ENCODE measurements at places on chromosomes 13 and 19.

DNA sequence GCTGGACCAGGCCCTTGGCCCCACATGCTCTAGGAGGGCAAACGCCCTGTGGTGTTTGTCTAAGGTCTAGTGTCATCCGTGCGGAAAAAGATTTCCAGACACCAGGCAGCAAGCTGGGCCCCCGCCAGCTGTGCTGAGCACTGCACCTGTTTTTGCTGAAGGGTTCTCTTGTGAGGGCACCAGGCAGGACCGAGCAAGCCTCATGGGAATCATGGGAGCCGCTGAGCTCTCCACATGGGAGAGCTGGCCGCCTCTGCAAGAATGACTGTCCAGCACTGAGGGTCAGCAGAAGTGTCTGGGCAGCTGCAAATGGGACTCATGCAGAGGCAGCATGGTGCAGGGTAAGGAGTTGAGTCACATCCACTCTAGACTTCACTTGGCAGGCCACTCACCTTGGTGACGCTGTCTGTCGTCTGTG lies 12.0 kb downstream of the B3GNT8 start:
- DNase-seq = no peak

- no peak for DNase-seq
Observed at GRCh38 chr13:62997696-62998095, 1582.0 kb upstream of the PCDH20 start.

DNA sequence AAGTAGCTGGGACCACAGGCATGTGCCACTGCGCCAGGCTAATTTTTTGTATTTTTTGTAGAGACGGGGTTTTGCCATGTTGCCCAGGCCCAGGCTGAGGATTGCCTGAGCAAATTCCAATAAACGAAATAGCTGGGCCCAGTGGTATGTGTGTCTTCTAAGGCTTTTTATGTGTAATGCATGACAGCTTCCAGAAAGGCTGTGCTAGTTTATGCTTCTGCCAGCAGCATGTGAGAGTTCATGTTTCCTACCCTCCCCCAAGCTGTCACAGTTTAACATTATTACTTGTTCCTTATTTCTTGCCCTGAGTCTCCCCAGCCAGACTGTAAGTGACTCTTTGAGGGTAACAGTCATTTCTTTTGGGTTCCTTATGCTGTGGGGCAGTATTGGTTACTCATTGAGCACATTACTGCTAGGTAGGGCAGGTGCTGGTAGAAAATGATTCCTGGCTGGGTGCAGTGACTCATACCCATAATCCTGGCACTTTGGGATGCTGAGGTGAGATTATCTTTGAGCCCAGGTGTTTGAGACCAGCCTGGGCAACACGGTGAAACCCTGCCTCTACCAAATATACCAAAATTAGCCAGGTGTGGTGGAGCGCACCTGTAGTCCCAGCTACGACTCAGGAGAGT lies 13.6 kb downstream of the GPATCH1 start:
- no peak for DNase-seq

DNA sequence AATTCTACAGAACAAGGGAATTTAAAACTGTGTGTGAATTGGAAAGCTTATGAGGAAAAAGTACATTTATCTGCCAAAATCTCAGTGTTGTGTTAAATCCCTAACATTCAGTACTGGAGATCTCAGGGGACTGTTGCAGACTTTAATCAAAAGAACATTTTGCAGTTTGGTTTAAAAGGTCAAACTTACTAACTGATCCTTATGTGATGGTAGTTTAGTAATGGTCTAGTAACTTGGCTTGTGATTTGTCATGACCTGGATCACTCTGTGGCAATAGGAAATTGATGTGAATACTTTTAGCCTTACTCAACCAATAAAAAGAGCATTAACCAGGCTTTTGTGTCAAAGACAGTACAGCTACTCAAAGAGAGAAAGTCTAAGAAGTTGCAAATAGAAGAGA lies 862.1 kb upstream of the MIR17HG start:
- no peak for DNase-seq

Measured in GDM1 (cell line).